ENCODE measurements at places on chromosomes 7 and 10.

DNA sequence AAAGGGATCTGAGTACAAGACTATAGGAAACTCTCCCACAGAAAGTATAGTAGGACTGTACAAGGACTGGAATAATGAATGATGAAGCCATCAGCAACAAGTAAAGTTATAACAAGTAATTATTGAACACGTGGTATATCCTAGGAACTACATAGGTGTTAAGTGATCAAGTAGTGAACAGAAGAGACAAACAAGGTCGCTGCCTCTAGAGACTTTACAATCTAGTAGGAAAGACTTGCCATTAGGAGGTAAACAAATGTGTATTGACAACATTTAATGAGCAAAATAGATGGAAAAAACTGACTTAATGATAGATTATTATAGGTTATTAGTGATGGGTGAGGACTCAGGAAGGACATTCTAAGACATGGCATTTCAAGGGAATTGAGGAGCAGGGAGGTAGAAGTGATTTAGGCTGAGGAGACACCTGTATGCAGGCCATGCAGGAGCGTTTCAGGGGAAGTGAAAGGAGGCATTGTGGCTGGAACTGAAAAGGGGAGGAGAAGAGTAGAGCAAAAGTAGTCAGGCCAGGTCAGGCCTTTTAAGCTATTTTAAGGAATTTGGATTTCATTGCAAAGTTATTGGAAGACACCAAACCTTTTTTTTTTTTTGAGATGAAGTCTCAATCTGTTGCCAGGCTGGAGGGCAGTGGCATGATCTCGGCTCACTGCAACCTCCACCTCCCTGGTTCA lies 8.5 kb upstream of the GLCCI1 start:
- DNase-seq: no peak

DNA sequence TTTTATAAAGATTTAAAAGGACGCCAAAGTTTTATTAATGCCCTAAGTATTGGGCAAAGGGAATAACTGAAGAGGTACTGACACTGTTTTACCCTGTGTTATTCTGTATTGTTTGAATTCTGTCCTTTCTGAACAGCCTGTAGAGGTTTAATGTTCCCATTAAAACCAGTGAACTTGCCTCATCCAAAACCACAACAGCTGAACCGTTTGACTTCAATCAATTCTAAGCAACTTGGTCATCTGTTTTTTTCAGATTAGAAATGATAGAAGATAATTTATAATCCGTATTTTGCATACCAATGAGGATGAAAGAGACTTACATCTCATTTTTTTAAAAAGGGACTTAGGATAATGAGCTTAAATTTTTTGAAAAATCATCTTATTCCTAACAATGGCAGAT lies 40.4 kb downstream of the HACD1 start:
- DNase-seq: no peak

DNA sequence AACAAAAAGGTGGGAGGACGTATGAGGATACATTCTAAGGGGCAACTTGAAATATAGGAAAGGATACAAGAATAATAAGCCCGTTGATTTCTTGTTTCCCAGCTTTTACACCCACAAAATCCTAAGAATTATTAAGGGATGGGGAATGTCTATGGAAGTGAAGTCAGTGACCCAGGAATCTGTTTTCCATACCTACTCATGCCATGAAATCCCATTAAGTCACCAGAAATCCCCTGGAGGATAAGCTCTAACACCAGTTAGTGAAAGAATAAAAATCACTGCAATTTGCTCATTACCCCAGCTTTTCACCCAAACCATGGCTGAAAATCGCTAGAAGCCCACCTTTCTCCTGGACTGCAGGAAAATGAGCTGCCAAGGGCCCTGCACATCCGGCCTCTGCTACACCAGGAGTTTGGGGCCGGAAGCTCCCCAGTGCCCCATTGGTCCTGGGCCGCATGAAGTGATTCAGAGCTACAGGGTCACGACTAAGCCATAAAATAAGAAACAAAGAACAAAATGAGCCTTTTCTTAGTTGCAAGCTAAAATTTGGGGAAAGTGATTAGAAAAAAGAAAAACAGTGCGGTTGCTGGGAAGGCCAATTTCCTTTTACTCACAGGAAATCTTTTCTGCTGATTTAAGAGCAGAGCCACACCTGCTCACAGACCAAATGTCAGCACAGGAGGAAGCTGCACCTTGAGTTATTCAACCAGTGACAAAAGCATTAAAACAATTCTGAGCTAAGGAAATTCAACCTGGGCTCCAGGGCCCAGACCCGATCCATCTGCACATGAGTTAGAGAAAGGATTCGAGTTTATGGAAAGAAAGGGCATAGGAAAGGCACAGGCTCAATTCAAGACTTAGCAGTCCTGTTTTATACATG lies 40.3 kb downstream of the HIPK2 start:
- no peak for DNase-seq

- no peak for DNase-seq
These were observed 431.3 kb downstream of the GALNT17 start for GRCh38 chr7:71563276-71563675.

DNA sequence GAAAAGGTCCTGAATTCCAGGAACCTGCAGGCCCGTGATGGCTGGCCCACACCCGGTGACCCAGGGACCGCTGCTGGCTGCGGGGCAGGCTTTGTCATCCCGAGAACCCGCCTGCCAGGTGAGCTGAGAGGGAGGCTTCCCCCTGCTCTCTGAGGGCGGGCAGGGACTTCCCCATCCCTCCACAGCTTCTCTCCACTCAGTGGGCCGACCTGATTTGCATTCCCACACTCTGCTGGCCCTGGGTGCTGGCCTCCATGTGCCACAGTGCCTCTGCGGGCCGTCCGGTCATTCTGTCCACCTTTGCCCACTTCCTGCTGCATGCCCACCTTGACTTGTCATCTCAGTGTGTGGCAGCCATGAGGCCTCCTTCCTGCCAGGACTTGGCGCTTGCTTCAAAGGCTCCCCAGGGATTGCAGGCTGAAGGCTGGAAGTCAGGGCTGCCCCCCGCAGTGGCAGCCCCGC lies 35.3 kb downstream of the PALD1 start:
- no peak for DNase-seq

- no peak for DNase-seq
These were observed 134.7 kb upstream of the AGR3 start for GRCh38 chr7:17016402-17017010.
